ENCODE measurements at places on chromosomes 6 and 20. TPM values are rescaled to one million over a fixed set of nuclear protein-coding genes. Genes with fewer than 3 reads are reported as not detected.

The RIPPLY2 gene
- total RNA-seq = not detected

The EYA4 gene
- total RNA-seq = not detected

DNA sequence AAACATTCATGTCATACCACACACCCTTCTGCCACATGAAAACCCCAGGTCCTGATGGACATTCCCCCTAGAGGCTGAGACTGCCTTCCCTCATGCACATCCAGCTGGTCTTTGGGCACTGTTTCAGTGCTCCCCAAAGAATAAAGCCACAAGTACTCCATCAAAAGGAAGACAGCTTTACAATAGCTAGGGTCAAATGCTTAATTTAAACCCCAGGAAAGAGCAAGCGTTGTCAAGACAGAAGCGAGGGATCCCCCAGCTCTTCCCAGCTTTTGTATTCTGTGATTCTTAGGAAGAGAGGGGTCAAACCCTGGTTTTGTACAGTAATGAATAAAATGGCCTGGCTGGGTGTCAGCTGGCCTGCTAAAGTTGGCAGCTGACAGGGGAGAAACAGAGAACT lies 82.4 kb upstream of the IYD start:
- H3K36me3 ChIP-seq = no peaks in the 10 kb centered on the region
- H3K4me1 ChIP-seq = no peaks in the 10 kb centered on the region
- H3K27ac ChIP-seq = no peak overlapping the region

DNA sequence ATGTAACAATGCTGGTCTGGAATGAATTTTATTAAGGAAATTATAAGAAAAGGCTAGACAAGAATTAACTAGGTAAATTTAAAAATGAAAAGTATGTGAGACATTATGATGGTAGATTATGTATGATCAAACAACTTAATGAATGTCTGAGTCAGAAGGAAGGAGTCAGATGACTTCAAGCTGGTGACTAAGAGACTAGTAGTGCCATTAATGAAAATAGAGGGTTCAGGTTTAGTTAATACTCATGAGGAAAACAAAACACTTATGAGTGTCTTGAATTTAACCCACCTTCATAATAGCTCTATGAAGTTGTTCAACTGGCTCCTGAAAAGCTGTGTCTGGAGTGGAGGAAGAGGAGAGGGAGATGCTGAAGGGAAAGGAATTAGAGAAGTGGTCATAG lies 256.3 kb downstream of the ADGRB3 start:
- H3K4me1 ChIP-seq = no peaks in the 10 kb centered on the region
- DNase-seq = no peak
- H3K36me3 ChIP-seq = no peaks in the 10 kb centered on the region
- H3K27ac ChIP-seq = no peak overlapping the region
- H3K4me3 ChIP-seq = no peak overlapping the region

- no peaks in the 10 kb centered on the region for H3K27me3 ChIP-seq
- no peak for DNase-seq
Measured at GRCh38 chr20:56376331-56376730, 15.7 kb downstream of the AURKA start.

The GSTA4 gene
- total RNA-seq = 21.4 TPM

DNA sequence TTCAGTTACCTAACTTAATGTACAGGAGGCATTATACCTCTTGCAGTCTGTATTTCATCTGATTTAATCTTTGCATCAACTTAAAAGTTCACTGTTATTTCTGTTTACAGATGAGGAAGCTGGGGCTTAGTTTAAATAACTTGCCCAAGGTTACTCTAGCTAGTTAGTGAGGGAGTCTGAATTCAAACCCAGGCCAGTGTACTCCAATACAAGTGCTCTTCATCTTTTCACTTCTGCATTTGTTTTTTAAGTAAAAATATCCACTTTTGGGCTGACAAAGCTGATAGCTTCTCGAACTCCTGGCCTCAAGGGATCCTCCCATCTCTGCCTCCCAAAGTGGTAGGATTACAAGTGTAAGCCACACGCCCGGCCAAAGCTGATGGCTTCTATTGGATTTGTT lies 23.6 kb downstream of the RREB1 start:
- no peak overlapping the region for H3K27ac ChIP-seq
- peaks cover 93% of the 10 kb centered on the region for H3K4me1 ChIP-seq
- peaks cover 3% of the 10 kb centered on the region for H3K36me3 ChIP-seq

DNA sequence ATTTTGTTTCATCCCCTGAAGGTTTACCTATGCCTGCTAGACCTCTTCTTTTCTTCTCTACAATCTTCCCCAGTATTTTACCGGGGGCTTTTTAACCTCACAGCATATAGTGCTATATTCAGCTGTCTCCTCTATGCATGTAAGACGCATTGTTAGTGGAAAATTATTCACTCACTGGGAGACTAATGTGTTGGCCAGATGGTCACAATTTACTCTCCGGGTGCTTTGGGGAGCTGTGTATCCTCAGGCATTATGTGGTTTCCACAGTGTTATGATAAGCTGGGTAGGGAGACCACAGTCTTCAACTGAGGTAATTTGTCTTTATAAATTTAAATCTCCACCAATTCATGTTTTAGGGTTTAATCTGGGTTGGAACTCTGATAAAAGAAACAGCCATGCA lies 553.8 kb upstream of the PTCHD4 start:
- H3K27me3 ChIP-seq = no peaks in the 10 kb centered on the region
- no peaks in the 10 kb centered on the region for H3K4me1 ChIP-seq
- no peaks in the 10 kb centered on the region for H3K36me3 ChIP-seq
- H3K27ac ChIP-seq = no peak overlapping the region

DNA sequence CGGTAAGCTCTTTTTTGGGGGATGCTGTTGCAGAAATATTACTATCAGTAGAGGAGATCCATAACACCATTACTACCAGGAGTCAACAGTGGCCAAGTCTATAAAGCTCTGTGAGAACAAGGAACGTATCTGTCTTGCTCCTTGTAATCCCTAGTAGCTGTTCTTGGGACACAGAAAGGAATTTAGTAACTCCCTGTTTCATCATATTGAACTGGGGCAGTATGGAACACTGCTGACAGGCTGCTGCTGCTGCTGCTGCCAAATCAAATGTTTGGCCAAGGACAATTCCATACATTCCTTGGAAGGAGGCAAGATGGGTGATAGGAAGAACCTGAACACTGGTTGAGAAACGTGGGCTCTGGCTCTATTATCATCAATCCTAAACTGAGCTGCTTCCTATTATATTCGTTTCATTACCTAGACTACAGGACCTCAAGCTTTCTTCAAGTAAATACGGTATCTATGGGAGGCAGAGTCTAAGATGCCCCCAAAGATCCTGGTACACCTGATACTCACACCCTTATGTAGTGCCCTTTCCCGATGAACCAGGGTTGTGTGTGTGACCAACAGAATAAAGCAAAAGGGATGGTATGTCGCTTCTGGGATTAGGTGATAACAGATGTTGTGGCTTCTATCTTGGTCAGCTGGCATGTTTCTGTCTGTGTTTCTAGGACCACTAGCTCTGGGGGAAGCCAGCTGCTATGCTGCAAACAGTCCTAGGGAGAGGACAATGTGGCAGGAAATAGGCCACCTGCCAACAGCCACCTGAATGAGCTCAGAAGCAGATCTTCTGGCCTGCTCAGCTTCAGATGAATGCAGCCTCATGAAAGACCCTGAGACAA lies 39.5 kb downstream of the ELOVL5 start:
- peaks cover 84% of the 10 kb centered on the region for H3K4me1 ChIP-seq
- peak overlapping the region; percentile 82 for H3K27ac ChIP-seq
- no peak for DNase-seq
- no peaks in the 10 kb centered on the region for H3K27me3 ChIP-seq
- no peaks in the 10 kb centered on the region for H3K36me3 ChIP-seq

- peaks cover 22% of the 10 kb centered on the region for H3K4me1 ChIP-seq
- peaks cover 8% of the 10 kb centered on the region for H3K27me3 ChIP-seq
- no peaks in the 10 kb centered on the region for H3K36me3 ChIP-seq
- H3K4me3 ChIP-seq = no peak overlapping the region
Measured at GRCh38 chr6:134416418-134417154, 98.7 kb upstream of the SGK1 start.

DNA sequence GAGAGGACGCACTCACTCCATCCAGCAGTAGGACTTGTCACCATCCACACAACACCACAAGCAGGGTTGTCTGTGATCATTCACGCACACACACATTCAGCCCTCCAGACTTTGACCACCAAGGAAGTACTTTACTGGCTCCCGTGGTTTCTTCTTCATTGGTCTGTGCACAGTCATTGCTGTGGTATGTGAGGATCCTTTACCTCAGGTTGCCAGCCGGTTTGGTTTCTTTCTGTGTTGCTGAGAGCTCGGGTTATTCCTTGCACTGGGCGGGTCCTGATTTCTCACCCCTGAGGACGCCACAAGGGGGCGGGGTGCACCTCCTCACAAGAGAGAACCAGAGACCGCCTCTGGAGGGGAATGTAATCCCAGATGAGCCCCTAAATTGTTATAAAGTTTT lies 11.2 kb downstream of the SLC35A1 start:
- peaks cover 20% of the 10 kb centered on the region for H3K4me1 ChIP-seq
- H3K36me3 ChIP-seq = peaks cover 3% of the 10 kb centered on the region
- no peak overlapping the region for H3K27ac ChIP-seq
- peak; percentile 12 for DNase-seq
- no peaks in the 10 kb centered on the region for H3K27me3 ChIP-seq
- H3K4me3 ChIP-seq = no peak overlapping the region

The CGA gene
- not detected for total RNA-seq

DNA sequence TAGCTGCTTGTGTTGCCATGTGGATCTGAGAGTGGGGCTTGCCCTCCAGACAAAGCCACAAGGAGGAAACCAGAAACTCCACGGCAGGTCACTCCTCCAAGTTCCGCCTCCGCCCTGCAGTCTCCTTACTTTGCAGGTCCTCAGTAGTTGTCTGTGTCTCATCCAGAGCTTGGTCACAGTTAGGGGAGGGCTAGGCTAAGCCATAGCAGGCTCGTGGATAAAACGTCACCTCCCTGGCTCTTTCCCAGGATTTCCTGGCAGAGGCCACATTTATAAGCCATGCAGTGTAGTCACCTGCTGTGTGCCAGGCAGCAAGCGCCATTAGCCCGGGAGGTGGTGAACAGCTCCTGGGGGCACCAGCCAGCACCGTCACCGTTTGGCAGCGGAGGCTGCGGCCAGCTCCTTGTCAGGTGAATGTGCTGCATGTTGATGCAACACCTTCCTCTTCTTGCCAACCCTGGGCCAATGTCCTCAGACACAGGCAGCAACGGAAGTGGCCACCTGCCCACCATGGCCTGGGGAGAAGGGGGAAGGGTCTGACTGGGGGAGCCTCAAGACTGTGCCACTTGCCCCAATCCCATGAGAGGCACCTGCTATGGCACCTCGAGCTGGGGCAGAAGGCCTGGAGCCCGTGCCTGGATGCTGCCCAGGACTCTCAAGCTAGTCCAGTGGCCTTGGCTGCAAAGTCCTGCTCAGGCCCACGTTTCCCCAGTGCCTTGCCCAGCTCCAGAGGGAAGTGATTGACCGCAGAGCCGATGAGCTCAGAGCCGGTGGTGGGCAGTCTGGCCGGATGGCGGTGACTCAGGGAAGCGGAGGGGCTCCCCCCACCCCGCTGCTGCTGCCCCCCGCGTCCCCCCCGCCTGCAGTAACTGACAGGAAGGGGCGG lies 39.0 kb upstream of the SLCO4A1 start:
- peaks cover 51% of the 10 kb centered on the region for H3K27me3 ChIP-seq
- peak overlapping the region; percentile 88 for H3K4me3 ChIP-seq
- H3K36me3 ChIP-seq = no peaks in the 10 kb centered on the region
- peak; percentile 75 for DNase-seq
- H3K4me1 ChIP-seq = peaks cover 27% of the 10 kb centered on the region

The C6orf141 gene
- total RNA-seq = 0.67 TPM

DNA sequence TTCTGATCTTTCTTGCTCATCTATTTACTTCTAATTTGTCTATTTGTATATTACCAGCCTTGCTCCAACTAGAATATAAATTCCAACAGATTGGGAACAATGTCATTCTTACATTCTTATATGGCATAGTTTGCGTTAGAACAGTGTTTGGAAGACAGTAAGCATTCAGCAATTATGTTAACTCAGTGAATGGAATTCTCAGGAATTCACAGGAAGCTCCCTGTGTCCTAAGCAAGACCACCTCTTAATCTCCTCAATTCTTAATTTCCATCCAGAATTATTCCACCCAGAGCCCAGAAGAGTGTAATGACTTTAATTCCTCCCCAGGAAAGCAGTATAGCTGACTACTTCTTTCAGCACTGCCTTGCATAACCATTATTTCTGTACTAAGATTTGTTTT lies 18.2 kb upstream of the HS3ST5 start:
- no peaks in the 10 kb centered on the region for H3K4me1 ChIP-seq
- no peaks in the 10 kb centered on the region for H3K27me3 ChIP-seq
- DNase-seq = no peak
- no peaks in the 10 kb centered on the region for H3K36me3 ChIP-seq
- no peak overlapping the region for H3K27ac ChIP-seq

- peaks cover 19% of the 10 kb centered on the region for H3K4me1 ChIP-seq
- H3K27me3 ChIP-seq = peaks cover 81% of the 10 kb centered on the region
Measured at GRCh38 chr6:10404799-10405512, 9.9 kb downstream of the TFAP2A start.

DNA sequence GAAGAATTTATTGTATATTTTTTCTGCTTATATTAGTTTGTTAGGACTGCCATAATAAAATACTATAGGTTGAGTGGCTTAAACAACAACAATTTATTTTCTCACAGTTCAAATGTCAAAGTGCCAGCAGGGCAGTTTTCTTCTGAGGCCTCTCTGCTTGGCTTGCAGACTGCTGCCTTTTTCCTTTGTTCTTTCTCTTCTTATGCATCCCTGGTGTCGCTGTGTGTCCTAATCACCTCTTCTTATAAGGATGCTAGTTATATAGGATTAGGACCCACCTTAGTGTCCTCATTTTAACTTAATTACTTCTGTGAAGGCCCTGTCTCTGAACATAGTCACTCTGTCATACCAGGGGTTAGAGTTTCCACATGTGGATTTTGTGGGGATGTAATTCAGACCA lies 354.4 kb downstream of the NKAIN2 start:
- no peak for DNase-seq
- H3K4me1 ChIP-seq = no peaks in the 10 kb centered on the region
- H3K27ac ChIP-seq = no peak overlapping the region
- no peak overlapping the region for H3K4me3 ChIP-seq

GRCh38 chr6:26087284-26088115 lies at the start of gene HFE:
Gene HFE (plus strand): TSS chr6:26087429. CDS start chr6:26087441, 12 bp downstream.
- H3K36me3 ChIP-seq = no peaks in the 10 kb centered on the region
- peak; percentile 40 for DNase-seq
- H3K4me3 ChIP-seq = peak within 1 kb of the TSS; percentile 92
- peaks cover 24% of the 10 kb centered on the region for H3K4me1 ChIP-seq

DNA sequence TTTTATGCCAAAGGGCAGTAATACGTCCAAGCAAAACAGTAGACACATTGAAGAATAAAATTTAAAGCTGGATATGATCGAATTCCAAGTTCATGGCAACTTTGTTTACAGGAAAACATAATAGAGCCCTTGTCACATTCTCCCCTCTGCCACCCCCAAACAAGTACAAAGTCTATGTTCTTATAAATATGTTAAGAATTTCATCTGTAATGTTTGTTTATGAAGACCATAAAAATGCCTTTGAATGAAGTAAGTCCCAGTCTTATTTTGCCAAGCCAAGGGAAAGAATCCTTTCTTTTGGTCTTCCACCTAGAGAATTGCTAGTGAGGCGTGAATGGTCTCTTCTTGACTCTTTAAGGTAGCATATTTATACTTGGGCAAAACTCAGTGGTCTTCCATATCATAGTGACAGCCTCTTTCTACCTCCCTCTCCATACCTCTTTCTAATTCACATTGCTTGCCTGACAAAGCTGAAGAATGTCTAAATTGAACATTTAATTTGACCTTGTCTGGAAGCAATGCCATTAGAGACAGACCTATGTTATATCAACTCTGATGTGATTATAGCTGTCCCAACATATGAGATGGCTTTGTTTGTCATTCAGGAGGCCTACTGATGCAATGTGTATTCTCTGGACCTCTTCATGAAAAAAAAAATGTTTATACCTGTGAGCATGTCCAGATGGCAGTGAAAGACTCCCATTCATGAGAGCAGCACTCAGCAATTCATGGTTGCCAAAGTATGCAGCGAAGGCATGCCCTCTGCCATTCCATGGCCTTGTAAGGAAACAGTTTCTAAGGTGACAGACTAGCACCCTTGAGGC lies 70.6 kb upstream of the CCN2 start:
- no peaks in the 10 kb centered on the region for H3K4me1 ChIP-seq
- H3K36me3 ChIP-seq = no peaks in the 10 kb centered on the region
- H3K27ac ChIP-seq = no peak overlapping the region
- DNase-seq = no peak

The UNC5CL gene
- total RNA-seq = 4.0 TPM
